ENCODE measurements at places on chromosomes 11 and 22.
A peak's percentile ranks its signal among the peaks of the same experiment; 100 is the strongest.

DNA sequence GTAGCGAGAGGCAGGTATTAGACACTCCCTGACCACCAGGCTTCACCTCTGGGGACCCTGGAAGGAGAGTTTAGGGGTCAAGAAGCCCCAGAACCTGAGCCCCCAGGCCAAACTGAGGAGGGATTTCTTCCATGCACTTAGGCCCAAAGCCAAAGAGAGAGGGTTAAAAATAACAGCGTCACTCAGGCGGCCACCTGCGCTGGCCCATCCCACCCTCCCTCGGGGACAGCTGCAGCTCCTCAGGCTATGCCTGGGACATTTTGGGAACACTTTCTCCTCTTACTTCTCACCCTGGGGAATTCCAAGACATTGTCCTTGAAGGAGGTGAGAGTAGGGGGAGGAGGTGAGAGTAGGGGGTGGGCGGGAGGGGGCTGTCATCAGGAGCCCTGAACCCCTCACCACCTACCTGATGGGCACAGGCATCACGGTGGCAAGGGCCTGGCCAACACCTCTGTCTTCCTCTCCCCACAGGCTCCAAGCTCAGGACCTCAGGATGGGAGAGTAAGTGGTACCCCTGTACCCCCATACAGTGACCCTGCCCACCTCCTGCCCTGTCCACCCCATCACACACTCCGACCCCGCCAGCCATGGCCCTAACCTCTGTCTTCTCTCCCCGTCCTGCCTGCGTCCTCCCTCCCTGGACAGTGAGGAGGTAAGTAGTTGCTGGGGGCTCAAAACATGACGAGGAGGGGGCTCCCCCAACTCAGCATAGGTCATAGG lies 583 bp downstream of the TNNI2 start:
- DNase-seq, result no peak

- no peak for DNase-seq
Measured at GRCh38 chr11:77211040-77211451, 83.0 kb downstream of the MYO7A start.

- DNase-seq, result no peak
Measured at GRCh38 chr11:61512435-61512834, 3.9 kb downstream of the LRRC10B start.

DNA sequence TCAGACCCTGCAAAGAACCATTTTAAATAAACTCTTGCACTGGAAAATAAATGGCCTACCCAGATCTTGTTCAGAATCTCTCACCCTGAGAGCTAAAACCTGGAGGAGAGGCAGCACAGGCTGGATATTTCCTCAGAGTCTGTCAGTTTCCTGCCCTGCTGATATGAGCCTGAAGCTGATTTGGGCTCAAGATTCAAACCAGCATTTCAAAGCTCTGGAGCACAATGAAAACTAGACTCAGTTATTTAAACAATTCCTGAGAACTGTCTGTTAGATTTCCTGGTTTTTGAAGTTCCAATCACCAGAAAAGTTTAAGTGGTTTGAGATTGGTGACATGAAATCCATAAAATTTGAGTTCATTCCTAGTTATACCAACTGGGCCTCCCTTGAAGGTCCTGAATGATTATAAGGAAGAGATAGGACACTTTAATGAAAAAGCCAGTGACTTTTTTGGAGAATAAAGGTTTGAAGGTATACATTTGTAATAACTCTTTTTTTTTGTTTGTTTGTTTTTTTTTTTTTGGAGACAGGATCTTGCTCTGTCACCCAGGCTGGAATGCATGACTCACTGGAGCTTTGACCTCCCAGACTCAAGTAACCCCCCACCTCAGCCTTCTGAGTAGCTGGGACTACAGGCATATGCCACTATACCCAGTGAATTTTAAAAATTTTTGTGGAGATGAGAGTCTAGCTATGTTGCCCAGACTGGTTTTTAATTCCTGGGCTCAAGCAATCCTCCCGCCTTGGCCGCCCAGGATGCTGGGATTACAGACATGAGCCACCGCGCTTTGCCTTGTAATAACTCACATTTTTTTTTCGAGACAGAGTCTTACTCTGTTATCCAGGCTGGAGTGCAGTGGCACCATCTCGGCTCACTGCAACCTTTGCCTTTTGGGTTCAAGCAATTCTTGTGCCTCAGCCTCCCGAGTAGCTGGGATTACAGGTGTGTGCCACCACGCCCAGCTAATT lies 8.0 kb upstream of the ESAM start:
- DNase-seq, result peak; percentile 87

DNA sequence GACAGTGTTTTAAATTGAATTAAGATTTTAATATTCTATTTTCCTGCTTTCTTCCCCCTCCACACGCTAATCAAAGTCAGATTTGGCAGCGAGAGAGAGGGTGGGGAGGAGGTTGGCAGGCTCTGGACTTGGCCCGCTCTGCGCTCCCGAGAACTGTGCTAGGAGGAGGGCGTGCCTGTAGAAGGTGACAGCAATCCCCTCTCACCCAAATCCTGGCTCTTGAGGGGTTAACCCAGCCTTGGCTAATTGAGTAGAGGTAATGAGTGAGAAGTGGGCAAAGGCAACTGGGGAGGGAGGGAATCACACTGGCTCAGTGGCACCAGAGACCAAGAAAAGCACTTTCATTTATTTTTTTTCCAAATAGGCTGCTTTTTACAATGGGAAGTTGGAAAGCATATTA lies 42.2 kb downstream of the BUD13 start:
- no peak for DNase-seq

- DNase-seq, result no peak
Measured at GRCh38 chr22:32926600-32926999, 125.1 kb downstream of the TIMP3 start.

DNA sequence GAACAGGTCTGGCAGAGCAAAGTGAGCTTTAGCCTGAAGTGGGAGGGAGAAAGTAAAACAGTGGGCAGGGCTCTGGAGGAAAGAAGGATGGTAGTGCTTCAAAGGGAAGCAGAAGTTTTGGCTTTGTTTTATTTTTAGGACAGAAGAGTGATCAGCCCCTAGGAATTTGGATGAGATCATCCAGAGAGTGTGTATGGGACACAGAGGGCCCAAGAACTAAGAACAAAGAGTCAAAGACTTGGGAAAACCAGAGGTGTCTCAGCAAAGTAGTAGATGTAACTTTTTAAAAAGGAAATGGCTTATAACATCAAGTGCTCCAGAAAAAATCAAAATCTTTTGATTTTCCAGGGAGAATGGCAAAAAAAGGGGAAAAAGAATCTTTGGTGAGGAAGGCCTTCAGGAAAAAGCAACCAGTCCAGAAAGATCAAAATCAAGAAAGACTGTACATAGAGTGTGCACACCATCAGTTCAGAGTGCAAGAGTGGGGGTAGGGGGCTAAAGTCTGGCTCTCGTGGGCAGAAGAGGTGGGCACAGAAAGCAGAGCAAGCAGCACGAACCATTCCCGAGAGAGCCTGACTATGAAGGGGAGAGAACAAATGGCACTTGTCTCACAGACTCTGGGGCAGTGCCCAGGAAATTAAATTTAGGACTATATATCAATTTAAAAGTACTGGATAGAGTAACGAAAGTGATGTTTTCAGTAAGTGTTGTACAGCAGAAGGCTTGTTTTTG lies 30.0 kb downstream of the MAPK1 start:
- DNase-seq, result peak; percentile 74
